Stimulated activated CD4-positive, alpha-beta T cell treated with anti-CD3 and anti-CD28 coated beads, Interleukin-2, amount 100 ng/mL, for 24 hours (primary cell): ENCODE measurements at places on chromosomes 1 and 21.

DNA sequence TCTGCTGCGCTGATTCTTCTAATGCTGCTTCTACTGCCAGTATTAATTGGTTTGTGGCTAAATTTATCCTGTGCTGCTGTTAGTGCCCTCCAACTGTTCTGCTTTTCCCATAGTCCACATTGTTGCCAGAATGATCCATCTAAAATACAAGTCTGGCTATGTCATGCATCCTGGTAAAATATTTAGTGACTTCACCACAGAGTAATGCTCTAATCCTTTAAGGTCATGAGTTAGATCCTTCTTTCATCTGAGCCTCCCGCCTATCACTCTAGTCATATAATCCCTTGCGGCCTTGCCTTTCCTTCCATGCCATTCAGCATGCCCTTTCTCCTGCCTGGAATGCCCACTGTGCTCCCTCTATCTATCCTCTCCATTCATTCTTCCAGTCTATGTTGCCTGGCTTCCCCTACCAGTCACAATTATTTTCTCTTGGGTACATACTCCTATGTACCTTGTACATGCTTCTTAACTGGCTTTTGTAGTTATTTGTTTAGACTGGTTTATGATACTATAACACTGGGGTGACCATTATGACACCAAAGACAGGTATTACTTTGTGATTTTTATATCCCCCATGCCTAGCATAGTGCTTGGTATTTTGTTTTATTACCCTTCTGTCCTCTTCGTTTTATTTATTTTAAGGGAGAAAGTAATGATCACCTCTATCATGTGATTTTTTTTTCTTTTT is 144.0 kb downstream of the MAGI3 start:
- no peak for DNase-seq

DNA sequence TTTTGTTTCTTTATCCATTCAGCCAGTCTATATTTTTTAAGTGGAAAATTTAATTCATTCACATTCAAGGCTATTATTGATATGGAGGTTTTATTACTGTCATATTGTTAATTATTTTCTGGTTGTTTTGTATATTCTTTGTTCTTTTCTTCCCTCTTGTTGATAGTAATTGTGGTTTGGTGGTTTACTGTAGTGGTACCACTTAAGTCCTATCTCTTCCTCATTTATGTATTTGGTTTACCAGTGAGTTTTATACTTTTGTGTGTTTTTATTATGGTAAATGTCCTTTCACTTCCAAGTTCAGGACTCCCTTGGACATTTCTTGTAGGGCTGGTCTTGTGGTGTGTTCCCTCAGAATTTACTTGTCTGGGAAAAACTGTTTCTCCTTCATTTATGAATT is 28.1 kb upstream of the PM20D1 start:
- DNase-seq, result no peak

DNA sequence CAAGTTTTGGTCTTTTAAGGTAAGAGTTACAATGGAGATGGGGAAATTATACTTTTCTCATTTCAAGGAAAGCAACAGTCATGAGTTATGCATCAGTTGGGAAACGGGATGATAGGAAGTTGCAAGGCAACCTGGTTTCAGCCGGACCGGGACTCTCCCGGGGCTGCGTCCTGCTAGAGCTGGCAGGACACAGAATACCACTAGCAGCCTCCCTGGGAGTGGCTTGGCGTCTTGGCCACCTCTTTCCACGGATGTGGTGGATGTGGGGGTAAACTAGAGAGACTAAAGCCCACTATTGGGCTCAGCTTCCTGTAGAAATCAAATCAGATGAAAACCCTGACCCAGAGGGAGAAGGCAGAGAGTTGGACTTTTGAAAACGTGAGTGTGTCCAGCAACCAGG is 71.9 kb downstream of the ADARB1 start:
- DNase-seq, result no peak

DNA sequence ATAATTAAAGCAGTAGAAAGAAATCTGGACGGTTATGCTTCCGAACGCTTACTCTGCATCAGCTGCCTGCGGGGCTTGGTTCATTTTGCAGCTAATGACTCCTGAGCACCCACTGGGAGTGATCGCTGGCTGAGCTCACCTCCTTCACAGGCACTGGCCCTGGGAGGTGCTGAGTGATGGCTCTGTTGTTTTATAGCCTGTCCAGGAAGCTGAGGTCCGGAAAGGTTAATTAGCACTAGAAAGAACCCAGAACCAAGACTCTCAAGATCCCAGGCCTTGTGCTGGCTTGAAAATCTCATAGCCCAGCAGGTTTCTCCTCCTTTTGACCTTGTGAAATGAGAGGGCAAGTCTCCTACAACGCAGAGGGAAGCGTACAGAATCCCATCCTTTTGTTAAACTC is 226.2 kb downstream of the AJAP1 start:
- no peak for DNase-seq

DNA sequence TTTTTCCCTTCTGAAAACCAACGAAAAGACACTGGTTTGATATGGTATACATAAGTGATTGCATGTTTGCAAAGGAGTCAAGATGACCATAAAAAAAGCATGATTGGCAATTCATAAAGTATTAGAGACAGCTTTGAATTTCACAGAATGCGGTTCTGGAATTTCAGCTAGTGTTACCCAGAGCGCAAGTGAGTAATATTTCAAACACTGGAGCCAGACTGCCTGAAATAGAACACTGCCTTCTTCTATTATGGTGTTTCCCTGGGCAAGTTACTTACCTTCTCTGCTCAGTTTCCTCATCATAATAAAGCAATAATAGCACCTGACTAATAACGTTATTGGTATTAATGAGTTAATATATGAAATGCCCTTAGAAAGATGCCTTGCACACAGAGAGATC is 54.7 kb downstream of the NEGR1 start:
- no peak for DNase-seq

GRCh38 chr1:172601046-172601630 is 57.8 kb upstream of the FASLG start:
- DNase-seq, result no peak

- DNase-seq, result no peak
These were observed 37.6 kb upstream of the CLIC4 start for GRCh38 chr1:24707687-24708086.

GRCh38 chr1:19942088-19942487 is 18.7 kb upstream of the PLA2G2E start:
- no peak for DNase-seq

- DNase-seq, result no peak
These were observed 6.7 kb upstream of the PTGER3 start for GRCh38 chr1:71054281-71054731.

DNA sequence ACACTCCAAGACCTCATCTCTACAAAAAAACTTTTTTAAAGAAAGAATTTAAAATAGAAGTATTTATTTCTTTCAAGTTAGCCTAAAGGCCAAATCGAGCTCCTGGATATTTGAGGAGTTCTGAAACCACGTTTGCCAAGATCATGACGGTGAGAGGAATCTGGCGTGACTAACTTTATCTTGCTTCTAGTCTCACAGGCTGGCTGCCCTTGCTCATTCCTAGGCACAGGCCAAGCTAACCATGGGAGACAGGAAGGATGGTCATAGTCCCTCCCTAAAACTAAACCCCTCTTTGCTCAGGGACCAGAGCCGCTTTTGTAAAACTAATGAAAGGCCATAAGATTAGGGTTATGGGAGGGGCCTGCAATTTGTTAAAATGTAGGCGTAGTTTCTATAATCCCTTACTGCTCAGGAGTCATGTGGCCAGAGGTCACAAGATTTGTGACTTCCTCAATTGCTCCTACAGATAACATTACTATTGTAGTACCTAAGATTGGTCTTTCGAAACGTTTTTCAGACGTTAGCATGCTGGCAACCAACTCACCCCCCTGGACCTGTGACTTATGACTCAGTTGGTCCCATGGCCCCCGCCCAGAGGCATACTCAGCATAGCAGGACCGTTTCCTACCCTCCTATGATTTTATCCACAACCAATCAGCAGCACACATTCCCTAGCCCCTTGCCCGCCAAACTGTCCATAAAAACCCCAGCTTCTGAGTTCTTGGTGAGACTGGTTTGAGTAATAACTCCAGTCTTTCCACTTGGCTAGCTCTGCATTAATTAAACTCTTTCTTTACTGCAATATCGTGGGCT is 425.0 kb downstream of the SMYD3 start:
- DNase-seq, result no peak

GRCh38 chr1:17661546-17662157 is 93.5 kb upstream of the ACTL8 start:
- DNase-seq, result peak; percentile 76

- DNase-seq, result no peak
These were observed 18.0 kb downstream of the TRIM62 start for GRCh38 chr1:33163621-33164519.

DNA sequence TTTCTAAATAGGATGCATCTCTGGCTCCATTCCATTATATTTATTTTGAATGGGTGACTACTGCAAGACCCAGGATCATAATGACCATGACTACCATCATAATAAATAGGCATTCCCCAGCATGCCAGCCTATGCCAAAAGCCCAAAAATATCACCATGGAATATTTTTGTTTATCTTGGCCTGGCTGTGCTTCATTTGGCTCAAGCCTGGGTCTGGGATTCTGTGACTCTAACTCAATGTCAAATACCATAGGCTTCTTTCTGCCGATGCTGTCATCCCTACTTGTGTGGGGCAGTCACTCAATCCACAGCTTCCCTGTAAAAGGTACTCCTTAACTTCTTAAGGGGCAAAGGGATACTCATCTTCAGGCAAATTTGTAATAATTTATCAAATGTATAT is 66.6 kb downstream of the DIRAS3 start:
- DNase-seq, result no peak

DNA sequence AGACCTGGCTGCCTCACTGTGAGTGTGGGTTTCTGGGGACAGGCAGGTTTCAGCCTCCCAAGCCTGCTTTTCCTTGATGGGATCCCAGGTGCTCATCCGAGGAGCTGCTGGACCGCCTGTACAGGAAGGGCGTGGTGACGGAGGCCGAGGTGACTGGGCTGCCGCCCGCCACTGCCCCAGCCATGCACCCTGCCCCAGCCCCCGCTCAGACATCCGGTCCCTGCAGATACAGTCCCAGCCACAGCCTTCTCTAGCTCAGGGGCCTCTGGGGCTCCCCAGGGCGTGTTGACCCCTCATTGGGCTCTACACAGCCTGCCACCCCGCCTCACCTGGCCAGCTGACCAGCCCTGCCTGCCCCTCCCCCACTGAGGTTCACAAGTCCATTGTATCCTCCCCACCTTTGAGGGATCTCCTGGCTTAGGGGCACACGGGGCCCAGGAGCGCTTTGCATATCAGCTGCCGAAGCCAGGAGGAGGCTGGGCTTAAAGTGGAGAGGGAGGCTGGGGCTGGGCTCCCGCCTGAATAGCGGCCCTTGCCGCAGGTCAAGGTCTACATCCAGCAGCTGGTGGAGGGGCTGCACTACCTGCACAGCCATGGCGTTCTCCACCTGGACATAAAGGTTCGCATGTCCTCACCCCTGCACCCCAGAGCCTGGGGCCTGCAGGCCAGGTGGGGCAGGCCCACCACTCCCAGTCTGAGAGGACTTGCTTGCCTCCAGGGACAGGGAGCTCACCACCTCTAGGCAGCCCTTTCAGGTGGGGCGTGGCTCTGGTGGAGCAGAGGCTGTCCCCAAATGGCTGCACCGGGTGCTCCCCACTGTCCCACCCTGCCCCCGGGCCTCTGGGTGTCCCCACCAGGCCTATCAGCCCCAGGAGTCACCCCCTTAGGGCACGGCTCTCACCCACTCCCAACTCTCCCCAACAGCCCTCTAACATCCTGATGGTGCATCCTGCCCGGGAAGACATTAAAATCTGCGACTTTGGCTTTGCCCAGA is 38.5 kb downstream of the TRIM11 start:
- no peak for DNase-seq

- no peak for DNase-seq
These were observed 8.4 kb upstream of the IVNS1ABP start for GRCh38 chr1:185325413-185325812.

DNA sequence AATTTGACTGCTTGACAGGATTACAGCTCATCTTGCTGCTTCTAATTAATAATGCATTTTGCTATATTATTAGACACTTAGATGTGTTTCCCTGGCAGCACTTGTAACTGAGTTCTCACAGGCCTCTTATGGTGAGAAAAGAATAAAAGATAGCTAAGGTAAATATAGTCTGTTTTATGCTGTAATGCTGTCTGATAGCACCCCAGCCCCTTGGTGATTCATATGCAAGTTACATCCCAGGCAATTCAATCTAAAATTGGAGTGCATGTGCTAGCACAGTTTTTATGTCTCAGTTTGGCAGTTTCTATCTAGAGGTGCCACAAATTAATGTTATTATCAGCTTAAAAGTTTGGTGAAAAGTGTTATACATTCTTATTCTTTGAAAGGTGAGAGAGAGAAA is 42.2 kb downstream of the RGS13 start:
- DNase-seq, result no peak

DNA sequence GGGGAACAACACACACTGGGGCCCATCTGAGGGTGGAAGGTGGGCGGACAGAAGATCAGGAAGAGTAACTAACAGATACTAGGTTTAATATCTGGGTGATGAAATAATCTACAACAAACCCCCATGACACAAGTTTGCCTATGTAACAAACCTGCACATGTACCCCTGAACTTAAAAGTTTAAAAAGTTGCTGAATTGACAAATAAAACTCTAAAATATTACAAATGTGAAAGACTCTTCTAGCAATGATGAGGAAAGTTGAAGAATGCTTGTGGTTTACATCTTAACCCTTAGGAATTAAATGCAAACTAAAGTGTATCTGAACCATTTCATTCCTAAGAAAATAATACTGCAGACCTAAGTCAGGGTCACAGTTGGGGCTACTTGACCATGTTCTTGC is 525.6 kb upstream of the CAMK1G start:
- DNase-seq, result no peak

DNA sequence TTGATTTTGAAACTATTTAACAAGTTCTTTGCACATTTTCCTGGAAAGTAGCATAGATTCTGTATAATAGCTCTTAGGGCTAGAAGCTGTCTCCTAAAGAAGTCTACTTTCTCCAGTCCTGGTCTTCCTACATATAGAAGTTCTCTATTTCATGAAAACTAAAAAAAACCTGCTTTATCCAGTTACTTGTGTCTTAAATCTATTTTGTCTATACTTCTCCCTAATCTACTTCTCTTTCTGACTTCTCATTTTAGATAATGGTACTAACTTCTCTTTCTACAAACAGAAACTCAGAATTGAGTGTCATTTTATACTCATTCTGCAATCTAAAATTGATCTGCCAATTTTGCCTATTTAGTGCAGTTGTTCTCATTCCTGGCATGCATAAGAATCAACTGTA is 28.7 kb downstream of the PDE4B start:
- no peak for DNase-seq
